ENCODE measurements at places on chromosomes 12 and 14.

DNA sequence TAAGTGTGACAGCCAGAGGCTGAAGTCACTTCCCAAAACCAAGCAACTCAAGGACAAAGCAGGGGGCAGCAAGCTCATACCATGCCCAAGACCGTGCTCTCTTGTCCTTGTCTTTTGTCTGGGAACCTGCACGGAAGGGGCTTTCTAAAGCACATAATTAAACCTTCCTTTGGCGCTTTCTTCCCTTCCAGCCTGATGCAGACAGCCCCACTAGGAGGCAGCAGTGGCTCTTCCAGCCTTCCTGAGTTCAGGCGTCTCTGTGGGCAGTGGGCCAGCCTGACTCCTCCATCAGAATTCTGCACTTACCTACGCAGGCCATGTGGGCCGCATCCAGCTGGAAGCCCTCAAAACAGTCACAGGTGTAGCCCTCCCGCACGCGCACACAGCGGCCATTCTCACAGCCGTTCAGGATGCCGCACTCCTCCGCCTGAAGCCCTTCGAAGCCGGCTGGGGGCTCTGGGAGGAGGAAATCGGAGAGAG, 7.6 kb downstream of the ISCA2 start:
- peak; percentile 69 for DNase-seq

DNA sequence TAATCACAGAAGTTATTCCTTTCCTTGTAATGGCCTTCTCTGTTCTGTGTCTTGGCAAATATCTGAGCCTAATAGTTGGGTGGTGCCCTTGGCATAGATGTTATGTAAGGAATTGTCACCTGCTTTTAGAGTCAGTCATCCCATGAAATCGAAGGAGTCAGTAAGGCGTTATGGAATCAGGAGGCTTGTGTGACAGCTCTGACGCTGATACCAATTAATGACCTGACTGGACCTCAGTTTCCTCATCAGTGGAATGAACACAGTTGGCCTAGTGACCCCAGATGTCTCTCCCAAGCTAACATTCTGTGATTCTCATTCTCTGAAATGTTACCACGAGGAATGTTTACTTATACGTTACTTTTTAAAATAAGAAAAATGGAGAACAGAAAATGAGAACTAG, 32.1 kb downstream of the TXNRD1 start:
- no peak for DNase-seq

- DNase-seq: no peak
Observed at GRCh38 chr14:64826333-64826732, 53.4 kb downstream of the SPTB start.

DNA sequence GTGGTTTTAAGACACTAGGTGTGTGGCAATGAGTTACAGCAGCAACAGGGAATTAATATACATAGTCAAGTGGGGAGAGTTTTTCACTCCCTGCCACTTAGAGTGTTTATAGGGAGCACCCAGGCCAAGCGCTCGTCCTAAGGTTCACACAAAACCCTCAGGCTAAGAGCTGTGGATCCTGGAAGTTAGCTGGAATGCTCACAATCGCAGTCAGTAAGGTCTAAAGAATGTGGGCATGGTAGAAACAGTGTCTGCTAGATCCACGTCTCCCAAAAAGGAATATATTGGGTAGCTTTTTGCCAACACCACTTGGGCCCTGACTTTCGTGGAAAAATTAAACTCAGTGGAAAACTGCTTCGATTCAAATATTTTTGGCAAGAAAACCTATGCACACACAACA, 36.6 kb downstream of the STAB2 start:
- DNase-seq: no peak

DNA sequence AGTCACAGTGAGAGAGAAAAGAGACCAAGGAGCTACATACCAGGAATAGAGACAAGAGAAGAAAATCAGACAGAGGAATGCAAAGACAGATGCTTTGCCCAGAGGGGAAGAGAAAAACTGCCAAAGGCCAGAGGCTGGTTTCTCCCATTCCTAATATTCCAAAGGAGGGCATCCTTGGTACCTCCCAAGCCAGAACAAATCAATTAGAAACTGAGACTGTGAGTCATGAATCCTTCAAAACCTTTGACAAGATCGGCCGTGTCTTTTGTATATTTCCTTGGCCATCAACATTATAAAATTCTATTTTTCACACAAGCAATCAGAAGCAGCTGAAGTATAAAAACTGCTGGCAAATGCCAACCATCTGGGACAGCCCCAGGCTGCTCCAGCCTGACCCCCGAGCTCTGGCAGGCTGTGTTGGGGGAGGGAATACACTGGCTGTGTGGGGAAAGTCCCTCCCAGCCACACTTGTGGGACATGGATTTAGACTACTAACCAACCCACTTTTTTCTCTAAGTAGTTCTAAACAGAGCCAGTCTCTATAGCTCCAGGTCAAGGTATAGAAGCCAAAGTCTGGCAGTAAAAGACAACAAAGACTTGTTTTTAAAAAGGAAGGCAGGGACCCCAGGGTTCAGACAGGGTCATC, 13.7 kb downstream of the POMT2 start:
- DNase-seq: peak; percentile 32

- peak; percentile 24 for DNase-seq
Observed at GRCh38 chr12:54549774-54550451, 512 bp downstream of the PDE1B start.

DNA sequence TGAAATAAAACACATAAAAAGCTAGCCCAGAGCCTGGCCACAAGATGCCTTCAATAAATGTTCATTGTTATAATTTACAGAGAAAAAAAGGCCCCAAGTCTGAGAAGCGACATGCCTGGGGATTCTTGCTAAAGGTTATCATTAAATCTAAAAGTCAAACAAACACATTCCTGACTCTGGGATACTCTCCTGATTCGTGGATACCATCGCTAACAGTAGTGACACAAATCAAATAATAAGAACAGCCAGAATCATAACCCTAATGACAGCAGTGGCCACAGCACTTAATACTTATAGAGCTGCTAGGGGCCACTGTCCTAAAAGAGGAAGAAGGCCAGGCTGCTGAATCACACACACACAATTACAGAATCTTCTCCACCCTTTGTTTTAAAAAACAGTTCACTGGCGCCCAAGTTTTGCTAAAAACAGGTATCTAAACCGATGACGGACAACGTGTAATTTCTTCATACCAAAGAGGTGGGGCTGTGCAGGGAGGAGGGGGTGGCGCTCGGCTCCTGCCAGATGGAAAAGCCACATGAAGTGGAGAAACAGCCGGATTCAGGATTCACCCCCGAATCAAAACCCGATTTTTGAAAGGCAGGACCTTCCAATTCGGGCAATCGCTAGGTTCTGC, 1.2 kb downstream of the CLIP1 start:
- DNase-seq: peak; percentile 49

DNA sequence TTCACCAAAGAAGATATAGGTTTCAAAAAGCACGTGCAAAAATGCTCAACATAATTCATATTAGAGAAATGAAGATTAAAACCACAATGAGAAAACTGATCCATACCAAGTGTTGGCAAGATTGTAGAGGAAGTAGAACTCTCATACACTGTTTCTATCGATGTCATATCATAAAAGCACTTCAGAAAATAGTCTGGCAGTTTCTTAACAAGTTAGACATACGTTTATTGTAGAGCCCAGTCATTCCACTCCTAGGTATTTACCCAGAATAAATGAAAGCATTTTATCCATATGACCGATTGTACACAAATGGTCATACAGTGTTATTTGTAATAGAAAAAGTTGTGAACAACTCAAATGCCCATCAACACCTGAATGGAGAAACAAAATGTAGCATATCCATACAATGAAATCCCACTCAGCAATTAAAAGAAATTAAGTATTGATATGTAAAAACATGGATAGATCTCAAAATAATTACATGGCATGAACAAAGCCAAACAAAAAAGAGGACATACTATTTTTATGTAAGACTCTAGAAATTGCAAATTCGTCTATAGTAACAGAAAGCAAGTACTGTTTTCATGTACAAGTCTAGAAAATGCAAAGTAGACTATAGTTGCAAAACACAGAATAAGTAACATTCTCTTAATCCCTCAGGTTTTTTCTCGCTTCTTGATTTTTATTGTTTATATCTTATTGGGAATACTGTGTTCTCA, 41.0 kb downstream of the USP15 start:
- no peak for DNase-seq

DNA sequence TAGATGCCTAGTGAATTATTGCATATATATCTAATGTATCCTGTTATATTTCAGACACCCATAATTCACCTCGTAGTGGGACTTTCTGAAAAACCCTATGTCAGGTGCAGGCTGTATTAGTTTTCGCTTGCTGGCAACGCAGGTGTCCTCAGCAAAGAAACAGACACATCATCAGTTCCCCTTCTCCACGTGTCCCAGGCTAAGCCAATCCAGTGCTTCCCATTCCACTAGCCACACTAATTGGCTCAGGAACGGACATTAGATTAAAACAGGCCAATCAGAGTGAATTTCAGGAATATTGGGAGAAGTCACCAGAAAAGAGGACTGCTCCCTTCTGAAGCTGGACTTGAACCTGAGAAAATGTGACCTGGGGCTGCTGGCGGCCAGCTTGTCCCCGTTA, 151.3 kb downstream of the PTPN11 start:
- no peak for DNase-seq

- no peak for DNase-seq
Observed at GRCh38 chr14:104175041-104175440, 36.7 kb downstream of the KIF26A start.

DNA sequence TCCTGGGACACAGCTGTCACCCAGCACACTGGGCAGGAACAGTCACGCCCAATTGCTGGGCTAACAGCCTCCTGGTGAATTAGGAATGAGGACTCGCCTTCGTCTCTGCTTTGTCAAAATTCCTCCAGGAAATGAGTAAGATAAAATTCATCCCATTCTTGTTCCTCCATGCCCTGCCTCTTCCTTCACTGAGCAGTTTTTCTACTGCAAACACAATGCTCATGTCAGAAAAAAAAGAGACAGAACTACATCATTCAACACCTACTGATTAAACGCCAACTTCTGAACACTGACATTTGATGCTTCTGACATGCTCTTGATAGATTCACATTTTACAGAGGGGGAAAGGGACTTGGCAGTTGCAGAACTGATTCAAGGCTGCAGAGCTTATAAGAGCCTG, 37.5 kb upstream of the DTX1 start:
- peak; percentile 61 for DNase-seq

GRCh38 chr12:100234591-100235304, 32.1 kb downstream of the DEPDC4 start:
- peak; percentile 55 for DNase-seq

DNA sequence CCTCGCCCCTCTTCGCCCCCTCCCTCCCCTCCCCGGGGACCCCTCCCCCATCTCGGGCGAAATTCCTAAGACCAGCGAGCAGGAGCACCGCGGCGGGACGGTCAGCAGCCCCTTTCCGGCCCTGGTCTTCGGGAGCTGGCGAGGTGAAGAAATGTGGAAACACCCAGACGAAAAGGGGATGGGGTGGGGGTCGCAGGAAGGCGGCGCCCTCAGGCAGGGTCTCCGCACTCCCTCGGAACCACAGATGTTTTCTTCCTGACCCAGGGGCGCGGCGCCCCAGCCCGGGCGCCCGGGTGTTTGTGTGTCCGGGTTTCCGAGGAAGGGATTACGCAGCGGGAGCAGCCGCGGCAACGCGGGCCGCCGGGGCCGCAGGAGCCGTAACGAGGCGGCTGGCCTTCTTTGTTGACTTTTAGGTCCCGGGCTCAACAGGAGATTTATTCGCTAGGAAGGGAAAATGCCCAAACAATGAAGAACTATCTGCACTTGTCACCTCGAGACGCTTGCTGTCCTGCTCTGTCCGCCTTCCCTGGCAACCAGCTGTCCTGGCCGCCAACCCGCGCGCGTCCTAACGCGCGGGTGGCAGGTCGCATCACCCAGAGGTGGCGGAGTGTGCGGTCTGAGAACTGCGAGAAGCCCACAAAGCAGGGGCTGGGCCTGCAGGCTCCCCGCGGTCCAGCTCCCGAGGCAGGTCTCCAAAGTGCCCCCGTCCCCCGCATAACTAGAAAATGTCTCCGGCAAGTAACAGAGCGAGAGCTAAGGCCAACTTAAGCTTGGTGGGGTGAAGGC, 7.0 kb downstream of the FOXA1 start:
- no peak for DNase-seq

DNA sequence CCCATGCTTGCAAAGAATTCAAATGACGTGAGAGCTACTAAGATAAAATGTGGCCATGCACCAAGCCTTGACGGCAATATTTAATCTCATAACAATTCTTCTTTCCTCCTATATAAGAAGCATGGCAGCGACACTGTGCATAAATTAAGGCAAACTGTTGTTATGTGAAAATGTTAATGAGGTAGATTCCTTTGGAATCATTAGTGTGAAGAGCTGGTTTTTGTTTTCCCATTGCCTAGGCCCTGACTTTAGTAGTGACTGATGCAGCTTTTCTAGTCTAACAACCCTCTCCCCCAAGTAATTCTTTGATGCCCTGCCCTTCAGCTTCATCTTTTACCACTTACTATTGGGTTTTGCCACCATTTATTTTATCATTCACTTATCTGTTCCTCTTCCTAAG, 10.6 kb upstream of the PSEN1 start:
- no peak for DNase-seq

DNA sequence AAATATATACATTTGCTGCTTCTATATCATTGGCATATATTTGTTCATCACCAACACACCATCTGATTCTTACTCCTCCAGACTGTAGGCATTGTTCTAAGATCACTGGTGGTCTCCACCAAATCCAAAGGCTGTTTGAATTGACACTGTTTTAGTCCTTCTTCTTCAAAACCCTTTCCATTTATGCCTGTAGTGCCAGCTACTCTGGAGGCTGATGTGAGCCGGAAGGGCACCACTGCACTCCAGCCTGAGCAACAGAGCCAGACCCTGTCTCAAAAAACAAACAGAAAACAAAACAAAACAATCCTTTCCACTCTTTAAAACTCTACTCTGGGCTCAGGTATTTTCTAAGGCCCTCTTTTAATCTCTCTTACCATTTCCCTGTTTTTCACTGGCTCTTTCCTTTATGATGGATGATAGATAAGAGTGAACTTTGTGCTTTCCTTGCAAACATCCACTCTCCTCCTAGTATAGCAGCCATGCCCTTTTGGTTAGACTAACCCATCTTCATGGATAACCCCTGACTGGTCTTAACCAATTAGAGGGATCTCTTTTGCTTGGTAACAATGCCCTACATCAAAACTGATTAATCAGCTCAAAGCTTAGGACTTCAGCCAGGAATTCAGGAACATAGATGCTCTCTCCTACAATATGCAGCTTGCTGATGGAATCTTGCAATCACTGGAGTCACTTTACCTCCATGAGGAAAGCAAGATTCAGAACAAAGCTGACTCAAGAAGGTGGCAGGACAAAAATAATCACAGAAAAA, 24.9 kb downstream of the SPTSSA start:
- DNase-seq: no peak
